Heart right ventricle (tissue), 16 donors: ENCODE measurements at places on chromosomes 4 and X. TPM values are rescaled to one million over a fixed set of nuclear protein-coding genes. Genes with fewer than 3 reads are reported as not detected.

GPR173 gene
- 0.70 TPM for polyA plus RNA-seq

VSIG4 gene
- polyA plus RNA-seq: 17.5 TPM

CT45A2 gene
- not detected for polyA plus RNA-seq

LRAT gene
- polyA plus RNA-seq: not detected

TMEM47 gene
- polyA plus RNA-seq: 10.1 TPM
